Stomach (tissue), 19 donors: ENCODE measurements at places on chromosomes 6 and 20. TPM values are rescaled to one million over a fixed set of nuclear protein-coding genes. Genes with fewer than 3 reads are reported as not detected.

The TRIM10 gene
- not detected for total RNA-seq

The MAFB gene
- total RNA-seq: 4.5 TPM

- no peak for DNase-seq
- peak overlapping the region; percentile 96 for H3K27ac ChIP-seq
- H3K27me3 ChIP-seq: peaks cover 23% of the 10 kb centered on the region
- peaks cover 4% of the 10 kb centered on the region for H3K4me1 ChIP-seq
- H3K4me3 ChIP-seq: peak overlapping the region; percentile 46
Measured at GRCh38 chr6:26214803-26215584, 127.8 kb downstream of the HFE start.

DNA sequence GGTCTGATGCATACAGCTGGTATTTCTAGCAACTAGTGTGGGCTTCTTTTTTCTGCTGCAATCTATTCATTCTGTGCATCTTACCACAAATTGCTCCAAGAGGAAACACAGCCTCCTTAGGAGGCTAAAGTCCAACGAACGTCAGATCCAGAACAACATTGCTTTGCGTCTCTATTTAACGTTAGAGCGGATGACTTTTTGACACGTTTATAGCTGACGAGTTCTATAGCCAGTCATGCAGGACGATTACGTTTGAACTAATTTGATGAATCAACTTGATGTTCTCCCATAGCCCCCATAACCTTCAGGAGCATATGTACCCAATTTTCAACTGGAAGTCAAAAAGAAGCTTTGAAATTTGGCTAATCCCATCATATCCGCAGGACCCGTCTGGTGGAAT lies 59.9 kb downstream of the TSHZ2 start:
- H3K4me1 ChIP-seq: no peaks in the 10 kb centered on the region
- no peak for DNase-seq
- H3K27ac ChIP-seq: no peak overlapping the region
- H3K4me3 ChIP-seq: no peak overlapping the region

The TCF15 gene
- total RNA-seq: not detected

- H3K27ac ChIP-seq: no peak overlapping the region
- H3K4me1 ChIP-seq: peaks cover 1% of the 10 kb centered on the region
- no peaks in the 10 kb centered on the region for H3K27me3 ChIP-seq
- no peak overlapping the region for H3K4me3 ChIP-seq
Measured at GRCh38 chr6:5855787-5856470, 150.8 kb downstream of the NRN1 start.

GRCh38 chr6:47352194-47352920 lies 42.7 kb upstream of the TNFRSF21 start:
- H3K36me3 ChIP-seq: no peaks in the 10 kb centered on the region
- H3K27ac ChIP-seq: no peak overlapping the region
- no peaks in the 10 kb centered on the region for H3K4me1 ChIP-seq
- no peaks in the 10 kb centered on the region for H3K27me3 ChIP-seq

The PTPN1 gene
- 21.7 TPM for total RNA-seq

GRCh38 chr20:51917886-51918535 lies 115.7 kb upstream of the SALL4 start:
- H3K27me3 ChIP-seq: no peaks in the 10 kb centered on the region
- H3K27ac ChIP-seq: no peak overlapping the region
- no peaks in the 10 kb centered on the region for H3K36me3 ChIP-seq
- H3K4me3 ChIP-seq: no peak overlapping the region

The SCUBE3 gene
- total RNA-seq: not detected

The FERMT1 gene
- 0.45 TPM for total RNA-seq

GRCh38 chr6:3405182-3405518 lies 51.7 kb downstream of the SLC22A23 start:
- H3K36me3 ChIP-seq: no peaks in the 10 kb centered on the region
- peak overlapping the region; percentile 76 for H3K27ac ChIP-seq

DNA sequence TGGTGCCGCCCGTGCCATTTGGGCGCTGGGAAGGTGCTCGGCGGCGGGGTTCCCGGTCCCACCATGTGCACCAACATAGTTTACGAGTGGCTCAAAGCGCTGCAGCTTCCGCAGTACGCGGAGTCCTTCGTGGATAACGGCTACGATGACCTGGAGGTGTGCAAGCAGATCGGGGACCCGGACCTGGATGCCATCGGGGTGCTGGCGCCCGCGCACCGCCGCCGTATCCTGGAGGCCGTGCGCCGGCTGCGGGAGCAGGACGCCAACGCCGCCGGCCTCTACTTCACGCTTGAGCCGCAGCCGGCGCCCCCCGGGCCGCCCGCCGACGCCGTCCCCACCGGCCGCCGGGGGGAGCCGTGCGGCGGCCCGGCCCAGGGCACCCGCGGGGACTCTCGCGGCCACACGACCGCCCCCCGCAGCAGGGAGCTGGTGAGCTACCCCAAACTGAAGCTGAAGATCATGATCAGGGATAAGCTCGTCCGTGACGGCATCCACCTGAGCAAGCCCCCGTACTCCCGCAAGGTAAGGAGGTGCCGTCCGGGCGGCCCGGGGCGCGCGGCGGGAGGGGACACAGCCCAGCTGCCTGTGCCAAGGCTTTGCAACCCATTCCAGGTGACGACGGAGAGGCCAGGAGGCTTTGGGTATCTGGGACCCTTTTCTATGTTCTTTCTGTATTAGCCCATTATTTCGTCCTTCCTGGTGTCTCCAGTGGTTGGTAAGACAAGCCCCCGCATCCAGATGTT lies 547 bp downstream of the SAMD5 start:
- peak overlapping the region; percentile 82 for H3K27ac ChIP-seq
- H3K4me1 ChIP-seq: peaks cover 40% of the 10 kb centered on the region
- H3K27me3 ChIP-seq: peaks cover 7% of the 10 kb centered on the region
- peak overlapping the region; percentile 61 for H3K4me3 ChIP-seq
- no peaks in the 10 kb centered on the region for H3K36me3 ChIP-seq
- peak; percentile 68 for DNase-seq

The HLA-DQA2 gene
- 3.3 TPM for total RNA-seq

DNA sequence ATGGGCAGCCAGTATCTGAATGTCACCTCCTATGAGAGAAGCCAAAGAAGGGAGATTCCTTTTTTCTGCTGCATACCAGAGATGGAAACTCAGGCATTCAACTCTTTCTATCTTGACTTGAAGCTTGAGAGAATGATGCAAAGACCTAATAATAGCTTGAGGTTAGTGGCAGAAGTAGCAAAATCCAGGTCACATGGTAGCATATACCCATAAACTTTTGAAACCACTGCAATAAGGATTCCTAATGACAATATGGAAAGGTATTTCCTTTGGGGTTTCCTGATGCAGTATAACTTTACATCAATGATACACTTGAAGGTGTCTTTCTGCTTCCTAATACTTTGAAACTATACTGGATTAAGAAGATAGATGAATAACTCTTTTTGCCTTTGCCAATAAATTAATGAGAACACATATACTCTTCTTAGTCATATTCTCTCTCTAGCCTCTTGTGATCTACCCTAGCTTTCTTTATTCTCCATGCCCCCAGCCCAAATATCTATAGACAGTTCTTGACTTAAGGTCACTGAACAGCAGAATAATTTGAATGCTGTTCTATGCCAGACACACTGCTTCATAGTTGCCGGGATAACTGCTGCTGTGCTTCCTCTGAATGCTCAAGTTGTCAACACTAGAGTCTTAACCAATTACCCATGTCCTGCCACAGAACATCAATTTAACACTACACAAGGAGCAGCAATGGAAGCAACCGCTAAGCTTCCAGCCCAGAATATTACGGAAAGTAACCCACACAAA lies 155.5 kb upstream of the SIM1 start:
- H3K27ac ChIP-seq: no peak overlapping the region
- H3K4me3 ChIP-seq: no peak overlapping the region
- H3K36me3 ChIP-seq: peaks cover 50% of the 10 kb centered on the region
- H3K4me1 ChIP-seq: no peaks in the 10 kb centered on the region
- no peak for DNase-seq

- H3K27me3 ChIP-seq: no peaks in the 10 kb centered on the region
- H3K4me1 ChIP-seq: no peaks in the 10 kb centered on the region
- no peaks in the 10 kb centered on the region for H3K36me3 ChIP-seq
- no peak overlapping the region for H3K4me3 ChIP-seq
- no peak overlapping the region for H3K27ac ChIP-seq
- DNase-seq: peak; percentile 16
Measured at GRCh38 chr6:147099974-147100373, 104.2 kb upstream of the STXBP5 start.

DNA sequence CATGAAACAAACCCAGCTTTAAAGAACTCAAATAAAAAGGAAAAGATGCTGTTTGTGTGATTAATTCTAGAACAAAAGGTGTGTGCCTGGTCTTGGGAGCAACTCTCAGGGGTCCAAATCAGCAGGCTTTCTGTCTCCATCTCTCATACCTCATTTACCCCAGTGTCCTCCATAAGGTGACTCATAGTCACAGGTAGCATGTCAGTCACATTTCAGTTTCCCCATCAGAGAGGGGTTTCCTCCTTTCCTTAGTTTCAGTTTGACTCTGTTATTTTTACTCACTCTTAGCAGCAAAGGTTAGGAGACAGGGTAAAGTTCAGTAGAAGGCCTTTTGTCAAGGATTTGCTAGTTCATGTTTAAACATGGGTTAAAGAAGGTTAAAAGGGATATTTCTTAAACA lies 46.2 kb downstream of the OGFRL1 start:
- H3K36me3 ChIP-seq: no peaks in the 10 kb centered on the region
- H3K4me3 ChIP-seq: no peak overlapping the region
- H3K4me1 ChIP-seq: peaks cover 4% of the 10 kb centered on the region
- no peak for DNase-seq
- no peaks in the 10 kb centered on the region for H3K27me3 ChIP-seq
